Body of pancreas (tissue), 4 donors: ENCODE measurements at places on chromosomes 2 and 18.

DNA sequence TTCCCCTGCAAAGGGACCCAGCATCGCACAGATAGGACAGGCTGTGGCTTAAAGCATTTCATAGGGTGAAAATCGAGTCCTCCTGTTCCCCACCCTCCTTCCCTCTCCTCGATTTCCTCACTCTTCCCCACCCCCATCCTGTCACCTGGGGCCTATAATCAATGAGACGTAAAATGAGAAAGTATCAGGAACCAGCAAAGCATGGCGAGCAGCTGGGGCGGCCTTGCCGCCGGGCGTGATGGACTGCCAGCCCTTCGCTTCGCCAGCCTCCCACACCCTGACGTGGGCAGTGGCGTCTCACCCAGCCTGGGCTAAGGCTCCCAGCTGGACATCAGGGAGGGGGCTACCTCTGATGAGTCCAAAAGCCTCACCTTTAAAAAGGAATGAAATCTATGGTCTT, 11.1 kb downstream of the SLC30A3 start:
- DNase-seq = no peak

GRCh38 chr2:236311286-236311685, 47.1 kb upstream of the ASB18 start:
- no peak for DNase-seq

GRCh38 chr2:160252278-160252887, 52.3 kb upstream of the ITGB6 start:
- no peak for DNase-seq

DNA sequence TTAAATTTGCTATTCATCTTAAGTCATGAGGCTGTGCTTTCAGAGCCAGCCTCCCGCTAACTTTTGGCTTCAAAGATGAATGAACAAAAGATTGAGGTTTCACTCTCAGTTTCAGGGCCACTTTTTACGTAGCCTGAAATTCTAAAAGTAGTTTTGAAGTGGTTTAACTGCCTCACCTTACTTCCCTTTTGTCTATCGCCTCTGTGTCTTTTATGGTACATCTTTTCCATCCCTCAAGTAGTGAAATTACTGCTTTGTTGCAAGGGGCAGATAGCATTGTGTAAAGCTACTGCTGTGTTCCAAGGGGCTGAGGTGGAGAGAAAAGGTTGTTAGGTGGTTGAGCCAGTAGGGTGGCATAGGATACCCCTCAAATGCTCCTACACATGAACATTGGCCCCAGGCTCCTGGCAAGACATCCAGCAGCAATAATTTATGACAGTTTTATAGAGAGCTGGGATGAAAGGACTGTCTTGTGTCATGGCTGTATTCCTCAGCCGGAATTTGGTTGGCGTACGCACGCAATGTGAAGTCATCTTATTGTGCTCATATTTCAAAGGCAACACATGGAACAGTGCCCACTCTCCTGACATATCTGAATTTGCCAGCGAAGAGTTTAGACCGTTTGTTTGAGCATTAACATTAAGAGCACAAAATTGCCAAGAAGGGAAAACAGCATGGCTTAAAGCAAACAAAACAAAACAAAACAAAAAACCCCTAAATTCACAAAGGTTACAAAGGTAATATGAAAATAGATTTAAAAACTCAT, 32.2 kb downstream of the QPCT start:
- no peak for DNase-seq

DNA sequence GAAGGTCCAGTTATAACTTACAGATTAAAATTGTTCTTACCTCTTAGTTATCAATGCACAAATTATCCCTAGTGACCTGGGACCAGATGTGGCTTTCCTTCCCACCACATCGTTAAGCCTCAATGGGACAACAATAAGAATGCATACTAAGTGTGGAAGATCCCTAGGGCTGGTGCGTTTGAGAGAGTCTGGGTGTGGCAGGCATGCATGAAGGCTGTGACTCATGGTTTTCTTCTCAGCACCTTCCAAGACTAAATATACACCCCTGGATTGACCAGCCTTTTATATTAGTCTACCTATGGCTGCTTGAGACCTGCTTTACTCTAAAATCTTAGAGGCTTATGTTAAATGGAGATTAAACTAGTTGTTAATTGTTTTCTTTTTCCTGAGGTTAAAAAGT, 261.7 kb upstream of the SLC14A2 start:
- no peak for DNase-seq

GRCh38 chr2:52312486-52312885, 1280.6 kb upstream of the NRXN1 start:
- no peak for DNase-seq

- no peak for DNase-seq
Measured at GRCh38 chr2:171798156-171798820, 95.8 kb downstream of the SLC25A12 start.

DNA sequence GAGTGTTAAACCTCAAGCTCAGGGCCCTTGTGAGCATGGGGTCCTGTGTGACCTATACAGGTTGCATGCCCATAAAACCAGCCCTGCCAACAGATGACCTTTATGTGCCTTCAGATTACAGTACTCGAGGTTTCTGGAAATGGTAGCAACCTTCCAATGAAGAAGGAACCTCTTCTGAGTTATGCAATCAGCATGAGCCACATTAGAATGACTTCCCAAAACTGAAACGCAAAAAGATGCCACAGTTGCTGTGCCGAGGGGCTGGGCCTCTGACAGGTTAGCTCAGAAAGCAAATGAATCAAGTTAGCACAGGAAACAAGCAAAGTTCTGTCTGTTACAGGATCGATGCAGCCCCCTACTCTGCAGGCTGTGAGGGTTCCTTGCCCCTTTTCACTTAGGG, 37.7 kb downstream of the TGFA start:
- no peak for DNase-seq

DNA sequence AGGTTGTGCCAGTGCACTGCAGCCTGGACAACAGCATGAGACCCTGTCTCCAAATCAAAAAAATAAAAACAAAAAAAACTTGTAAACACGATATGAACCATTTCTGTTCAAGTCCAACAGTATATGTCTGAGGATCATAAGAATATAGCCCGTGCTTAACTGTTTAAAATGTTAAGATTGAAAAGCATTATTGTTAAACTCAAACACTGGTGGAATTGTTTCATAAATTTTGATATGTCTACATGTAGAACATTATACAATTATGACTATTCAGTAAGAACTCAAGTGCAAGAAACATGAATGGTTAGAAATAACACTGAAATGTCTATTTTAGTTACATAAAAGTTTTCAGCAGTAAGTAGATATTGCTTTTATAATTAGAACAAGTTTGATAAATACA, 29.7 kb downstream of the PPIG start:
- no peak for DNase-seq

DNA sequence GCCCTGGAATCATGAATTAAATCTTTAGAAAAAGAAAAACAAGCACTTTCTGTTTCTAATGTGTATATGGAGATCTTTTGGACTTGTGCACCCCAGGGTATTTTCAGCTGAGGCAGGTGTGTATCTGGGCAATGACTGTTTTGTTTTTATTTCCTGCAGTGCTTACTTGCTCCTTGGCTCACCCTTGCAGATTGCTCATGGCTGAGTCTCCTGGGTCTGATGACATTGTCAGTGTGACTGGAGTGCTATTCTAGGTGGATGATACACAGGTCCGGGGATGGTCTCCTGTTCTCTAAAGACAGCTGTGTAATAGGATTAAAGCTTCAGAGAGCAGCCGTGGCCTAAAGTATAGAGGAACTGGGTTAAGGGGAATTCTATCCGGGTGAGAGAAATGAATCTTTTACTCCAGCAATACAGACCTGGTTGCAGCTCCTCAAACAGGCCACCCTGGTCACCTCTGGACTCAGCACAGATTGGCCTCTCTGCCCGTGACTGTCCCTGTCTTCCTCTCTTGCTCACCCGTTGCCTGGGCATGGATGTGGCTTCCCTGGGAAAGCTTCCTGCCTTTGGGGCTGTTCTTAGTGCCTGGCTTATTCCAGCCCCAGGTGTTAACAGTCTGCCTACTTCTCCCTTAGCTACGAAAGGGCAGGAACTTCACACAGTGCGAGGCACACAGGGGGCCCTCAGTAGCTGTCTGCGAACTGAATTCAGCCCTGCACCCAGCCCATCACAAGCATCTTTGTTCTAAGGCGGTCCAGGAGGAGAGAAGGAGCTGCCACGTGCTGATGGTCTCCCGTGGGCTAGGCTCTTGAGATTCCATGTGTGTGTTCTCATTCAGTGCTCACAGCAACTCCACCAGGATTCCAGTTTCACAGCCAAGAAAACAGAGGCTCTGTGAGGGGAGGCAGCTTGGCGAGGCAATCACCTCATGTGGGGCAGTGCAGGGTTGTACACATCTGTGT, 84.3 kb downstream of the ACOXL start:
- no peak for DNase-seq

GRCh38 chr18:35605686-35606417, 24.3 kb downstream of the GALNT1 start:
- no peak for DNase-seq

GRCh38 chr2:63742580-63742976, 99.1 kb upstream of the UGP2 start:
- DNase-seq = no peak

- DNase-seq = no peak
Measured at GRCh38 chr2:113873867-113874266, 16.0 kb upstream of the ACTR3 start.

GRCh38 chr2:86439879-86440630, 1.1 kb upstream of the KDM3A start:
- no peak for DNase-seq

GRCh38 chr2:132391378-132391777, 25.2 kb upstream of the GPR39 start:
- DNase-seq = no peak

- no peak for DNase-seq
Measured at GRCh38 chr2:60522462-60522861, 31.0 kb downstream of the BCL11A start.

- no peak for DNase-seq
Measured at GRCh38 chr18:79410731-79411613, 15.2 kb downstream of the NFATC1 start.

- no peak for DNase-seq
Measured at GRCh38 chr2:214169736-214170135, 241.1 kb upstream of the VWC2L start.

- DNase-seq = peak; percentile 39
Measured at GRCh38 chr2:43217228-43218154, 8.9 kb downstream of the ZFP36L2 start.

- no peak for DNase-seq
Measured at GRCh38 chr2:71385012-71385411, 53.4 kb downstream of the ZNF638 start.

GRCh38 chr2:36993841-36994620, 27.7 kb upstream of the STRN start:
- no peak for DNase-seq

- DNase-seq = no peak
Measured at GRCh38 chr2:84386336-84387040, 72.6 kb downstream of the SUCLG1 start.

DNA sequence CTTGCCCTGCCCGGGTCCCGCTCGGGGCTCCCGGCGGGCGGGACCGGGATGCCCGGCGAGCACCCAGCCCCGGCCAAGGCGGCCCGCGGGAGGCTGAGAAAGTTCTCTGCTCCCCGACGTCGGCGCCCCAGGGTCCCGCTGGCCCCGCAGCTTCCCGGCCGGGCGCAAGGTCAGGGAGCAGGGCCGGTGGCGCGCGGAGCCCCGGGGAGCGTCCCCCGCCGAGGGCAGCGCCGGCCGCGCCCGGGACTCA, 331 bp downstream of the SERPINE2 start:
- DNase-seq = no peak

DNA sequence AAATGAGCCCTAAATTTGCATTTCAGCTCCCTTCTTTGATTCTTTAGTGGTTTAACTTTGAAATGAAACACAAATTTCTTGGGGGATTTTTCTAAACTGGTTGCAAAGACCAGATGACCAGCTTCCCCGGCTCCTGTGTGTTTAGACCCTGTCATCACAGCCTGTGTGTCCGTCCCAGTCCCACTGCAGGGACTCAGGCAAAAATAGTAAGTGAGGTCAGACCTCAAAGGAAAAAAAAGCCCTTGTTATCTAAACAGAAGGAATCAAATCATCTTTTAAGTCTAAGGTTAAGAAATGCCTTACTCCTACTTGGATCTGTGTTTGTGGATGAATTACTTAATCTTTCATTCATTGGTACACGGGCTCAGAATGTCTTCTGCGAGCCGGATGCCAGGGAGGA, 423.7 kb downstream of the LPIN1 start:
- DNase-seq = no peak

DNA sequence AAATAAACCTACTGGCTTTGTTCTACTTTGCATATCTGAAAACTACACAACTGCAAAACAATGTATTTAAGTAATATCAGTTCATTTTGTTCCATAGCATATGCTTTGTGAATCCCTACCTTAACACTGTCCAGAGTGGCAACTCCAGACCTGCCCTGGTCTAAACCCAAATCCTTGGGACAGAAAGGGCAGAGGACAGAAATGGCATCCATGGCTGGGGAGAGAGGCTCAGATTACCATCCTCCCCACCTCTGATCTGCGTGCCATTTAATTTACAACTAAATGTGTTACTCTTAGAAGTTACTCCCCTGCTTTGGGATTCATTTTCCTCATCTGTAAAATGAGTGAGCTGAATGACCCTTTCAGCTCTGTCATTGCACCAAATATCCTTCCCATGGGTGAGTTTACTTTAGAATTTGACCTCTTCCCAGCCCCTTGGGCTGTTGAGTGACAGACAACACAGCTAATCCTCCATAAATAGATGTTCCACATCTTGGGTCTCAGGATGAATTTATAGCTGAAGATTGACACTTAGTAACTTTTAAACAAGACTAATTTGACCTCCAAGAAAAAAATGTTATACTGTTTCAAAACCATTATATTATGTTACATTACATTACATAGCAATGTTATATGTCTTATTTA, 20.1 kb upstream of the NEB start:
- DNase-seq = no peak

- peak; percentile 81 for DNase-seq
Measured at GRCh38 chr2:170530284-170530745, 184.8 kb upstream of the SP5 start.

GRCh38 chr2:64212346-64212745, 68.1 kb upstream of the PELI1 start:
- DNase-seq = no peak

GRCh38 chr2:31270822-31271231, 36.9 kb downstream of the EHD3 start:
- DNase-seq = no peak

DNA sequence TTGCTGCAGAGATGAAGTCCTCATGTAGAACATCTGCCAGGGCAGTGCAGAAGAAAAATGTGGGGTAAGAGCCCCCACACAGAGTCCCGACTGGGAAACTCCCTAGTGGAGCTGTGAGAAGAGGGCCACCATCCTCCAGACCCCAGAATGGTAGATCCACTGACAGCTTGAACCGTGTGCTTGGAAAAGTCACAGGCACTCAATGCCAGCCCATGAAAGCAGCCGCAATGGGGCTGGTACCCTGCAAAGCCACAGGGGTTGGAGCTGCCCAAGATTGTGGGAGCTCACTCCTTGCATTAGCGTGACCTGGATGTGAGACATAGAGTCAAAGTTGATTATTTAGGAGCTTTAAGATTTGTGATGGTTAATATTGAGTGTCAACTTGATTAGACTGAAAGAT, 197.8 kb downstream of the CCDC102B start:
- no peak for DNase-seq

DNA sequence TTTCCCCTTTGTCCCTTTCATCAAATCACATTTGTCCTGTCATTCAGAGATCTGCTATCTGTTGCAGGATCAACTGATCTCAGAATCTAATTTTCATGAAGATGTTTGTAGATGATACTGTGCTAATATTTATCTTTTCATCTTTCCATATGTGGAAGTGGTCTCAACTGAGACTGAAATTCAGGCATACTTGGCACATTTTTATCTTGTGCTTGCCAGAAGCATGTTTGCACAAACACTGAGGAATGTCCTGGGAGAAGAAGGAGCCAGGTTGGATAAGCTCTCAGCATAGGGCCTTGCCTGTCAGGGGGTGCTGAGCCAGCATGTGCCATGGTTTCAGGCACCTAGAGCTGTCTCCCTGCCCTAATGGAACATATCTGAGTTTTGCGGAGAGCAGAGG, 24.5 kb upstream of the MMADHC start:
- peak; percentile 43 for DNase-seq
